ENCODE measurements at places on chromosomes 2 and 18. TPM values are rescaled to one million over a fixed set of nuclear protein-coding genes. Genes with fewer than 3 reads are reported as not detected.

The COL3A1 gene
- 120 TPM for total RNA-seq

The APOB gene
- 6.6 TPM for total RNA-seq

DNA sequence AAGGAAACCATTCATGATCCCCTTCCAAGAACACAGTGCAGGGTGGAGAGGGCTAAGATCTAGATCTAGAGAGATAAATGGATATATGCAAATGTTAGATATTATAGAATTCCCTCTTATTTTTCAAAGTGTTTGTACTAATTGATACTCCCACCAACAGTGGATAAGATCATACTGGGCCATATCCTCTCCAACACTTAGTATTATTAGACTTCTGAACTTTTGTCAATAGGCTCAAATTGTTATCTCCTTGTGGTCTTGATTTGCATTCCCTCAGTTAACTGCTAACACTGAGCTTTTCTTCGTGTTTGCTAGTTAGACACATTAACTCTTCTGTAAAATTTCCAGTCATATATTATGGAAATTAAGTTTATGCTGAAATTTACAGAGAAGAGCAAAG lies 56.5 kb upstream of the GRB14 start:
- DNase-seq = no peak

GRCh38 chr2:130754811-130755210 lies 529 bp upstream of the AMER3 start:
- no peak for DNase-seq

GRCh38 chr2:229974266-229974665 lies 52.0 kb downstream of the FBXO36 start:
- no peak for DNase-seq

The SIX3 gene
- total RNA-seq = not detected

DNA sequence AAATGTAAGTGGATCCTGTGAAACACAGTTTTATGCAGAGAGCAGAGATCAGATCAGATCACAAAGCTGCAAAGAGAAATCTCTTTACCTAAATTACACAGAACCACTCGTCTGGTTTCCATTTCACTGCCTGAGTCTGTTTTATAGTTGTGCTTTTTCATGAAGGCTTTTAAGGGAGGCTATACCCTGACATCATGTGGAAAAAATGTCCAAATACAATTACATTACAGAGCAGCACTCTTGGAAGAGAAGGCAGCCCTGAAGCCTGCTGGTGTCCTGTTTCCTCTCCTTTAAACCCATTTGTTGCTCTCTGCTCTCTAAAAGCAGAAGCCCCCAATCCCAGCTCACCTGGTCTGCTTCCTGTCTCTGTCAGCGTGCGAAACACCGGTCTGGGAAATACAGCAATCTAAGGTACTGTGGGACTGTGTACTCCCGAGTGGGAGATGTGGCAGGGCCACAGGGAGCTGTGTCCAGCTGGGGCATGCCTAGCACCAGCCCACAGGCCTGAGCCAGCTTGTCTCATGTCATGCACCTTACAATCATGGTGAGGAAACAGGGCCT lies 24.8 kb upstream of the ZFP36L2 start:
- DNase-seq = no peak

All from omental fat pad (tissue), 4 donors.